Inflammatory macrophage treated with lipopolysaccharide for 1 hour (primary cell): ENCODE measurements at places on chromosomes 12 and 14.

DNA sequence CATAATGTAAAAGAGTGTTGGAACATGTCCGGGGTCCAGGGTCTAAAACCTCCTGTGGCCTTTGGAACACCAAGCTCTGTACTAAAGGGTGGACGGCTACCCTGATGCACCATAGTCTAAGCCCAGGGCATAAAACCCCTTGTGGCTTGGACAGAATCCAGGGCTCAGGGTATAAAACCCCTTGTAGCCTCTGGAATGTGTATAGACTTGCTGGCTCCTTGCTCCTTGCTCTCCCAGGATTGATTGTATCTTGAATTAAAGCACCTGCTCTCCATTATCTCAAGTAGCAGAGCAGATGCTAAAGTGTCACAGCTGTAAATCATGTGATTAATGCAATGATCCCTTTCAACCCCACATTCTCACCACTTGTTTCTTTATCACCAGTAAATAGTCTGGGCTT is 556.5 kb downstream of the LRFN5 start:
- no peak for DNase-seq

- no peak for DNase-seq
These were observed 53.6 kb downstream of the SUSD6 start for GRCh38 chr14:69664865-69665526.

- no peak for DNase-seq
These were observed 538.7 kb upstream of the TMEM132C start for GRCh38 chr12:127728285-127728684.

GRCh38 chr14:63713058-63713457 is 14.8 kb downstream of the SGPP1 start:
- DNase-seq: no peak

DNA sequence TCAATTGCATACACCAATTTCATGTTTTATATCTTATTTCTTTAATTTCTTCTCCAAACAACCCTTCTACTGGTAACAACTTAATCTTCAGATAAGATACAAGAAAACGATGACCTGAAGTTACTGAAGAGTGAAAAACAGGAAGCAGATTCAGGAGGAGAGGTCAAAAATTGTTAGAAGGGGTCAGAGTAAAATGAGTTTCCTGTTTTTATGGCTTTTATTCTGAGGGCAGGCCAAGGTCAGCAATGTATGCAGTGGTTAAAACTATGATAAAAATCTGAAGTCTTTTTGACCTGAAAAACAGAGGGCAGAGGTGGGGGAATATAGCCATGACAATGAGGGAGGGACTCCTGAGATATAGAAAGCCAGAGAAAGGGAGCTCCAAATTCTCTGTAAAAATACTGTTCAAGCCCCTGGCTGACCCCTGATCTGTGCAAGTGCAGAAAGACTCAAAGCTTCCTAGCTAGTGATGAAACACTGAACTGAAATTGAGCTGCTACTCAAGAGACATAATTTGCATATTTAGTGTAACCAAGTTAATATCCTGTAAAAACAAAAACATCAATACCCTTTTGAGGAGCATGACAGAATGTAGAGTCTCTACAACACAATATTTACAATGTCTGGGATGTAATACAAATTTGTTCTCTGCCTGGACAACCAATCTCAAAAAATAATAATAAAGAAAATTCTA is 514.3 kb upstream of the SEL1L start:
- no peak for DNase-seq

DNA sequence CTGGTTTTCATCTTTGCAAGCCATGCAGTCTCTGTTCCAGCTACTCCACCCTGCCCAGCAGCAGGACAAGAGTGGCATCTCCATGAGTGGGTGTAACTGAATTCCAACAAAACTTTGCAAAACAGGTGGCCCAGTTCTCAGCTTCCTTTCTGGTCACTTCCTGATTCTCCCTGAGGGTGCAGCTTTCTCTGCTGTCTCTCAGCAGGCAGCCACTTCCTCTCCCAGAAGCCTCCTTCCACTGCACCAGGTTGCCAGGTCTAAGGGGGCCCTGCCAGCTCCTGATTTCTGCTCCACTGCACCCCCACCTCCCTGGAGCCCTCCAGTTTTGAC is 341.0 kb upstream of the FKBP4 start:
- peak; percentile 16 for DNase-seq

DNA sequence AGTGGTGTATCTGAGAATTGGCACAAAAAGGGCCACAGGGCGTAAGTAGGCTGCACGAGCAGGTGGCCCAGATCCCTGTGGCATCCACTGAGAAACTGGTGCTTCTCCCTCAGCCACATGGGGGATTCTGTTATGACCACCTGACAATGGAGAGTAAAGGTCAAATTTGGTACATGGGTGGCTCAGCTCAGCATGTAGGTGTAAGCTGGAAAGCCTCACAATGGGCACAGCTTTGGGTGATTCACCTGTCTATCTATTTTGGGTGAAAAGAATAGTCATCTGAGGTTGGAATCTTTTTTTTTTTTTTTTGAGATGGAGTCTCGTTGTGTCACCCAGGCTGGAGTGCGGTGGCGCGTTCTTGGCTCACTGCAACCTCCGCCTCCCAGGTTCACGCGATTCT is 163.4 kb upstream of the TMEM260 start:
- no peak for DNase-seq

GRCh38 chr12:31590642-31591379 is at the start of gene DENND5B:
DENND5B (minus strand) TSS chr12:31591136; CDS start chr12:31590832, 304 bp downstream.
- DNase-seq: peak; percentile 35

DNA sequence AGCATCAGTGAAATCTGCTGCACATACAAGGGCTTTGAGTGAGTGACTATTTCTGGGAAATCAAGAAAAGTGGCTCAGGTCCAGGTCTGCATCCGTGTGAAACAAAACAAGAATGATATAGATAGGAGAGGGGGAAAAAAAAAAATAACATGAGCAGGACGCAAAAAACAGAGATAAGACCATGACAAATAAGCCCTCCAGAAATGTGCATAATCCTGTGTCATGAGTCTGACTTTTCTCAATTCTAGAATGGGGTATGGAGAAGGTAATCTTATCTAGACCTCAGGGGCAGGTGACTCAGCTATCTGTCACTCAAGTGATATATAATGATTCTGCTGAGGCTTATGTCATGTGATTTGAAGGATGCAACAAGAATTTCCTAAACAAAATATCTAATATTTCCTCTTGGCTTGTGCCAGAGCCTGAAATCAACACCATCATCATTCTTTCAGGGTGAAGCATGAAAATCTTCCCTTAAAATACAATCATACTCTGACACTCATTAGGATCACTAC is 250.0 kb downstream of the PHLDA1 start:
- DNase-seq: no peak

- no peak for DNase-seq
These were observed 172.4 kb downstream of the CALM1 start for GRCh38 chr14:90569201-90569600.

- DNase-seq: no peak
These were observed 56.3 kb downstream of the NUAK1 start for GRCh38 chr12:106082216-106083175.

- DNase-seq: no peak
These were observed 78.6 kb downstream of the CHST11 start for GRCh38 chr12:104535369-104535768.

DNA sequence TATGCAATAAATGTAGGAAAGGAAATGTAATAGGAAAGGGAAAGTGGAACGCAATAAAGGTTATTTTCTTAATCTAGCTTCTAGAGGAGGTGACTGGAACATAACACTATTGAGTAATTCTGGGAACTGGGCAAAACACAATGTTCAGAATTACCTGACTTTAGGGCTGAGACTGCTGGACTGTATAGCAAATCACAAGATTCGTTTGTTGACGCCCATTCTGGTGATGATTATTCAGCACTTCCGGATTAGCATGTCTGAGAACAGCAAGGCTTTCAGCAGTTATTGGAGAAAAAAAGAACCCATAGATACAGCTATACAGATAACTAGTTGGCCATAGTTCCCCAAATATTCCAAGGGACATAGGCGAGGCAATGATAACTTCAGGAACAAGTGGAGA is 2.3 kb upstream of the KLRD1 start:
- DNase-seq: no peak
